ENCODE measurements at places on chromosomes 3 and 15. TPM values are rescaled to one million over a fixed set of nuclear protein-coding genes. Genes with fewer than 3 reads are reported as not detected.

Gene IGSF10
- not detected for total RNA-seq

Gene FSIP1
- 0.63 TPM for total RNA-seq

Gene CEP63
- total RNA-seq = 26.1 TPM

Gene SLC9C1
- under 0.01 TPM for total RNA-seq

Gene CYP19A1
- not detected for total RNA-seq

Gene ISL2
- total RNA-seq = 0.26 TPM

Gene NEO1
- total RNA-seq = 0.56 TPM

Gene PARP9
- total RNA-seq = 23.5 TPM

Gene TRIM42
- total RNA-seq = not detected

Gene FSTL1
- 690 TPM for total RNA-seq

Gene GNAT1
- under 0.01 TPM for total RNA-seq

Gene TMEM108
- total RNA-seq = 0.40 TPM

Gene UPK1B
- not detected for total RNA-seq

Gene ACOX2
- 1.8 TPM for total RNA-seq

Gene PTX3
- 1,084 TPM for total RNA-seq

Gene SCAANT1
- not detected for total RNA-seq

Gene ERC2
- 0.53 TPM for total RNA-seq

Gene INAFM2
- 28.3 TPM for total RNA-seq

Gene SEMA3F
- total RNA-seq = 73.6 TPM

Gene PLA1A
- 0.92 TPM for total RNA-seq

Gene PPCDC
- total RNA-seq = 8.4 TPM

Gene SLC28A1
- total RNA-seq = not detected

Gene ZDHHC19
- total RNA-seq = not detected

Gene CASR
- not detected for total RNA-seq

Gene NRROS
- 4.8 TPM for total RNA-seq

Gene GP9
- not detected for total RNA-seq

Gene C15orf62
- total RNA-seq = 0.53 TPM

Gene LRRC34
- total RNA-seq = 2.4 TPM

Gene GOLGA8T
- 0.20 TPM for total RNA-seq

Gene NEK11
- 2.2 TPM for total RNA-seq

Gene TSEN2
- total RNA-seq = 18.5 TPM

All from pulmonary artery endothelial cell (primary cell).